ENCODE measurements at places on chromosomes 16 and 17.
A peak's percentile ranks its signal among the peaks of the same experiment; 100 is the strongest.

DNA sequence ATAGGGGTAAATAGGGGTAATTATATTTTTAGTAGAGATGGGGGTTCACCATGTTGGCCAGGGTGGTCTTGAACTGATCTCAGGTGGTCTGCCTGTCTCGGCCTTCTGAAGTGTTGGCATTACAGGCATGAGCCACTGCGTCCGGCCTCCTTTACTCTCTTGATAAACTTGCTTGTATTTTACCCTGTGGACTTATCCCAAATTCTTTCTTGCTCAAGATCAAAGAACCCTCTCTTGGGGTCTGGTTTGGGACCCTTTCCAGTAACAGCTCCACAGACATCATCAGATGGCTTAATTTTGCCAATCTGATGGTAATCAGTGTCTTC, 5.6 kb upstream of the C1QTNF1 start:
- no peak for DNase-seq

DNA sequence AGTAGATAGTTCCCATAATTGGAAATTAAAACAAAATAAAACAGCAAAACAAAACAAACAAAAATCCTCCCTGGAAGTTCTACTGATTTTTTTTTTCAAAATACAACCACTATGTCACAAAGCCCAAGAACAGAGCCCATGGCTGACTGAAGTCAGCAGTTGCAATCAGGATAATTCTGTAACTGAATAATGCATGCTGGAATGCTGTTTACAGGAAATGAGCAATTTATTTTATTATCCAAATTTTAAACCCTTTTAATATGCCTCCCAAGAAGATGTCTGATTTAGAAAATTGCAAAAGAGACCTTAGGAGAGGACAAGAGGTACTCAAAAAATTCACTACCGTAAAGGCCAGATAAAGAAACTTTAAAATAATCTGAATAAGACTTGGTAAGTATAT, 578.2 kb downstream of the TOX3 start:
- DNase-seq: no peak

DNA sequence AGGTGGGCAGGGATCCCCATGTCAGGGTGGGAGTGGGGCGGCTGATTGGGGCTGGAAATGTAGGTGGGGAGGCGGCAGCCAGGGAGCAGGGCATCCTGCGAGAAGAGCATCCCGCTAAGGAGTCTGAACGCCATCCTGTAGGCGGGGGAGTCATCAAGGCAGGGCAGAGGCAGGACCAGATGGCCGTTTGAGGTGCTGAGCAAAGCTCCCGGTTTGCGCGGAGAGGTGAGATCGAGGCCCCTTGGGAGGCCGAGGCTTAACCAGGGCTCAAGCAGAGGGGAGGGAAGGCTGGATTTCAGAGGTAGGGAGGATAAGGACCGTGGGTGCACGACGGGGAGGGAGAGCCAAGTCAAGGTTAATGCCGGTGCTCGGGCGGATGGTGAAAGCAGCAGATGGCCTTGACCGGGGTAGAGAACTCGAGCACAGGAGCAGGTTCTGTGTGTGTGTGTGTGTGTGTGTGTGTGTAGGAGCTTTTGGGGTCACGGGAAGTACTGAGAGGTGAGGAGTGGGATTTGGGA, 472 bp upstream of the NME2 start:
- DNase-seq: no peak

DNA sequence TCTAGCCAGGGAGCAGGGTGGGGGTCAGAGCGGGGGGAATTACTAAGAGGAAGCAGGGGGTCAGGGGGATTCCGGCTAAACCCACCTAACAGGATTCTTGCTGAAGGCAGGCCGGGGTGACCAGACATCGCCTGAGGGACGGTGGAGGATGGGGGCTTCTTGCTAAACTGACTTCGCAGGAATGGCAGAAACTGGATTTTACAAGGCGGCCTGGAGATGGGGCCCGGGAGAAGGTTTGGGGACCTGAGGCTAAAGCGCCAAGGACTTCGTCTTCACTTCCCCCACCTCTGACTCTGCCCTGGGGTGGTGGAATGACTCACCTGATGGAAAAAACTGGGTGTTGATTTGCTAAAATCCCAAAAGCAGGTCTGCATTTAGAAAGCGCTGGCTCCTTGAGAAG, 23.5 kb downstream of the LGALS3BP start:
- DNase-seq: no peak

GRCh38 chr16:71205482-71206131, 24.9 kb downstream of the HYDIN start:
- DNase-seq: no peak

DNA sequence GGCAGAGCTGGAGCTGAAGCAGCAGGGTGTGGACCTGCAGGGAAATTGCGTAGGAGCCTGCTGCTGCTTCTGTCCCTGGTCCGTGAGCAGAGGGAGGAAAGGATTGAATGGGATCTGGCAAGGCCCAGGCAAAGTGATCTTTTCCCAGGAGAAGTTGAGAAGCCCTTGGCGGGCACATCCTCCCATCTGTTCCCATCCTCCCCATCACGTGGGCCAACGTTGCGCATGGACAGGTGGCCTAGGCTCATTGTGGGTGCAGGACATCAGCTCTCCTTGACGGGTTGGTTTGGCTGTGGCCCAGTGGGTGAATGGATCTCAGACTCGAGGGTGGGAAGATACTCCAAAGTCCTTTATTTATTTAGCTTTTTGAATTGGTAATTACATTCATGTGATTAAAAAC, 29.4 kb upstream of the POLR3E start:
- no peak for DNase-seq

GRCh38 chr17:15377616-15378015, 36.2 kb upstream of the TEKT3 start:
- DNase-seq: peak; percentile 74

- DNase-seq: no peak
Measured at GRCh38 chr16:24539850-24540601, 660 bp downstream of the RBBP6 start.

DNA sequence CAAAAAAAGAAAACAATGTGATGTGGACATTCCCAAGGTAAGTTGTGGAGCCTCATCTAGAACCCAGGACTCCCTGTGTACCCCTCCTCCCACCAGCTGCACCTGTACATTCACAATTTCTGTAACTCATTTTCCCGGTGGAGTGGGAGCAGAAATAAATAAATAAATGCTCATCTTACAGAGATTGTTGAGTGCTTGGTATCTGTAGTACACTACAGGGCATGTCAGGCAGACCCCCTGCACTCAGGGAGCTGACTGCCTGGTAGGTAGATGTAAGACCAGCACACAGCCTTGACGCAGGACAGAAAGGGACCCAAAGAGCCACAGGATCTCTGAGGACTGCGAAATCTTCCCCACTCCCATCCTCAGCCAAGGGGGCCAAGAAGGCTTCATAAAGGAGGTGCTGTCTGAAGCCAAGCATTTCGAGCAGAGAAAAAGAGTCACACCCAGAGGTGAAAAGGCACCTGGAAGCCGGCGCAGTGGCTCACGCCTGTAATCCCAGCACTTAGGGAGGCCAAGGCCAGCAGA, 6.5 kb downstream of the EIF1 start:
- no peak for DNase-seq

DNA sequence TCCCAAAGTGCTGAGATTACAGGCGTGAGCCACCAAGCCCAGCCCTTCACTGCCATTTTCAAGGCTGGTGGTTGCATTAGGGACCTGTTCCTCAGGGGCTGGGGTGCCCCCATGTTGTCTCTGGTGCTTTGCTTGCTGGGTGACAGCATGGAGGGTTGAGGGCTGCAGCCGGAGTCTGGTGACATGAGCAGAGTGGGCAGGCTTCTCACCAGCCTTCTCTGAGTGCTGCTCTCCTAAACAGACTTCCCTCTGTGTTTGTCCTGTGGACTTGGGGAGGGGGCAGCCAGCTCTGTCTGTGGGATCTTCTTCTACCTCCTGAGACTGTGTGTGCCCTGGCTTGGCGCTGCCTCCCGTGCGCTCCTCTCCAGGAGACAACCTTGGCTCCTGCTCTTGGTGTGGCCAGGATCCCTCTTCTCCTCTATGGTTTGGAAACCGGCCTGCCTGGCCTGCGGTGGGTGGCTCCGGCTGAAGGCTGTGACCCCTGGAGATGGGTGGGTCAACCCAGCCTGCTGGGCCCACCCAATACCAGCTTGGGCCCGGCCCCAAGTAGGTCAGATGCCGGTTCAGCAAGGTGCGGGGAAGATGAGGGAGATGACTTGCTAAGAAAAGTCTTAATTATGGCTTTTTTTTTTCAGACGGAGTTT, 72.1 kb downstream of the PDPK1 start:
- DNase-seq: no peak

- DNase-seq: no peak
Measured at GRCh38 chr17:44236444-44236991, 17.0 kb upstream of the UBTF start.

GRCh38 chr17:38710985-38711384, 5.9 kb downstream of the MLLT6 start:
- no peak for DNase-seq

DNA sequence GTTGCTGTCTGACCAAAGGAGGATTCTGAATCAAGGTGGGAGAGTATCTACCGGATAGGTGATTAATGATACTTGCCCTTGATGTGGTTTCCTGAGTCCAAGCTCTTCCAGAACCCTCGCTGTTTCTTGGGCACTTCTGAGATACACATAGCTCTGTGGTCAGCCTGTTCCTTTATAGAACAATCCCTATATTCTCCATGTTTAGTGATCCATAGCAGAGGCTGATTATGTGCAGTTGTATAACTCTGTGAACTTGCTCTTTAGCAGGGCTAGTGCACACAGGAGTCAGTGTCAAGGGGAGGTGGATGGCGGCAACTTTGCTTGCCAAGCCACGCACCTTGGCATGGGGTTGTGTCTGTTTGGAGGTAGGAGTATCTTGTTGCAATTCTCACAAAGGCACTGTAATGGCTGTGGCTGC, 36.1 kb downstream of the ARL4D start:
- no peak for DNase-seq

DNA sequence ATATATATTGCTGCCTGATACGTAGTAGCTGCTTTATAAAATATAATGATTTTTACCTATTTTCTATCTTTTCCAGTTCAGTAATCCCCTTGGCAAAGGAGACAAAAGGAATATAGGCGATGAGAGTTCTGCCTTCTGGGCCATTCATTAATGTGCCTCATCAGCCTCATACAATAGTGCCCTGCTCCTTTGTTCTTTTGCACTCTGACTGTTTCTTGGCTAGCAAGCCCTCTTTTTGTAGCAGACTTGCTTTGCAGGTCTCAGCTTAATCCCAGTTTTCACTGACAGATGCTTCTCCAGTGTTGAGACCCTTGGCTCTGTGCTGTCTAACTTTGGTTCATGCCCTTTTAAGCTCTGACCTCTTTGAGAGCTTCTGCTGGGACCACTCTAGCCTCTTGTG, 10.4 kb downstream of the HSD17B2 start:
- no peak for DNase-seq

DNA sequence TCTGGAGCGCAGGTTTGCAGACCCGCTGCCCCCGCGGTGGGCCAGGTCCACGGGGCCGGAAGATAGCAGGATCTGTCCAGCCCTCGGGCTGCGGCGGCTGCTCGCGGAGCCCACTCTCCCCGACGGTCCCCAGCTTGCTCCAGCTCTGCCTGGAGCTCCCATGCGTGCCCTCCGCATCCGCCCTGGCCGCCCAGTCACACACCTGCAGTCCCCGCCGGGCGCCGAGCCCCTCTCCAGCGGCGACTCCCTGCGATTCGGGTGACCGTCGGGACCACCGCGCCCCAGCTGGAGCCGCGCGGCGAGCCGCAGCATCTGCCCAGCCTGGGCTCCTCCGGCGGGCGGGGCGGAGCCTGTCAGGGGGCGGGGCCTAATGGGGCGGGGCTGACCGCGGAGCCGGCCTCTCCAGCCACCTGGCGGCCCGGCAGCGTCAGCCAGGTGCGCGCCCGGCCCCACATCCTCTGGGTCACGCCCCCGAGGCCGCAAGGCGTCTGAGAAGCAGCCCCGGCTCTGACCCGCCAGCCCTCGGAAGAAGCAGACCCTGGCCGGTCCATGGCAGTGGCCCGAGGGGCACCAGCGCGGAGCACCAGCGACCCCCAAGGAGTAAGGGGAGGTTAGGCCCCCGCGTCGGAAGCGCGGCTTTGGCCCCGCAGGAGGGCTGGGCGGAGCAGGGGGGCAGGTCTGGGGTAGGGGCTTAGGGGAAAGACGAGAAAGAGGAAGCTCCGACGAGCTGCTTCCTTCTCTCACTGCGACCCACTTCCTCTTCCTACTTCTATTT, at the start of gene PIK3R5:
Gene PIK3R5, minus strand, starts transcription at position 314 of the 775 bp plus-strand sequence. CDS start 54,213 bp downstream, outside the sequence.
- DNase-seq: no peak

- no peak for DNase-seq
Measured at GRCh38 chr16:49150341-49150740, 131.3 kb downstream of the CBLN1 start.

- no peak for DNase-seq
Measured at GRCh38 chr17:37299257-37299980, 76.4 kb upstream of the C17orf78 start.

DNA sequence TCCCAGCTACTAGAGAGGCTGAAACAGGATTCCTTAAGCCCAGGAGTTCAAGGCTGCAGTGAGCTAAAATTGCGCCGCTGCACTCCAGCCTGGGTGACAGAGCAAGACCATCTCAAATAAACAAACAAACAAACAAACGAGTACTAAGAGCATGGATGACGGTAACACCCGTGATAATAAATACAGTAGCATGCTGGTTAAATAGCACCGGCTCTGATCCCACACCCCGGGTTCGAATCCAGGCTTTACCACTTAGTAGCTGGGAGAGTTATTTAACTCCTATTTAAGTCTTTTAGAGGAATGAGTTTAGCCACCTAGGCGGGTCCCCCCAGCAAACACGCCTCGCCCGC, 301 bp upstream of the METTL22 start:
- DNase-seq: no peak

- DNase-seq: no peak
Measured at GRCh38 chr16:48099455-48099854, 56.3 kb downstream of the ABCC12 start.

- no peak for DNase-seq
Measured at GRCh38 chr17:19770985-19771735, 23.1 kb upstream of the ALDH3A1 start.

GRCh38 chr16:87959391-87959990, 8.3 kb downstream of the BANP start:
- DNase-seq: no peak

DNA sequence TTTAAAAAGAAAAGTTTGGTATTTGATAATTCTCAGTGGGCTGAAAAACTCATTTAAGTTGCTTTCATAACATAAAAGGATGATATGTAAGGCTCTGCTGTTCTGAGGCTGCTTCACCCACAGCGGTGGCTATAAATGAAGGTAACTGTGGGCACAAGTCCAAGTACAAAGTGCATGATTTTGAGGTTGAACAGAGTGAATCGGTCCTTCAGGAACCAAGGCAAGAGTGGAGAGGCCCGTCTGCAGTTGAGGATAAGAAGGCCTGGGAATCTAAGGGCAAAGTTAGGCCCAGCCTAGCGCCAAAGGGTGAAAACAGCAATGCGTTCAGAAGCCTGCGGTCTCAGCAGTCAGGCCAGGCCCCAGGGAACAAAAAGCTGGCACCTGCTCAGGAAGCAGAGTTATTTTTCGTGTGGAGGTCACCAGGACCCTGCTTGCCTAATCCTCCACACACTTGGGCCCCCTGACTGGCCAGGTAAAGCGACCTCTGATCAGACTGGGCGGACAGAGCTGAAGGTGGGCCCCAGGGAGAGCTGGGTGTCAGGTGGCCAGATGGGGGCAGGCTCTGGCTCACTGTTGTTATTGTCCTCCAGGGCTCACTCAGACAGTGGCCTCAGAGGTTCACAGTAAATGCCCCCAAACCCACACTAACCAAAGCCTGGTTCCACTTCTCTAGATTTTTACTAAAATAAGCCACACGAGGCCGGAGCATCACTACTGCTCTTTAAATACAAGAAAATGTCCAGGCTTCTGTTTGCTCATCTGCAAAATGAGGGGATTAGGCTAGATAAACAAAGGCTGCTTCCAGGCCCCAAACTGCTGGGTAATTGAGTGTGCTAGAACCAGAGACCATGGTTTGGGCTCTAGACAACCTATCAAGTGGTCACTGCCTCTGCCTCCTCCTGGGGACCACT, 46.5 kb downstream of the TEX2 start:
- no peak for DNase-seq

Data from AG09309 (cell line).